ENCODE measurements at places on chromosomes 2 and 18. TPM values are rescaled to one million over a fixed set of nuclear protein-coding genes. Genes with fewer than 3 reads are reported as not detected.

- H3K27ac ChIP-seq, result no peak overlapping the region
- no peak for DNase-seq
- H3K4me3 ChIP-seq, result no peak overlapping the region
Measured at GRCh38 chr2:52369178-52369577, 1337.2 kb upstream of the NRXN1 start.

DNA sequence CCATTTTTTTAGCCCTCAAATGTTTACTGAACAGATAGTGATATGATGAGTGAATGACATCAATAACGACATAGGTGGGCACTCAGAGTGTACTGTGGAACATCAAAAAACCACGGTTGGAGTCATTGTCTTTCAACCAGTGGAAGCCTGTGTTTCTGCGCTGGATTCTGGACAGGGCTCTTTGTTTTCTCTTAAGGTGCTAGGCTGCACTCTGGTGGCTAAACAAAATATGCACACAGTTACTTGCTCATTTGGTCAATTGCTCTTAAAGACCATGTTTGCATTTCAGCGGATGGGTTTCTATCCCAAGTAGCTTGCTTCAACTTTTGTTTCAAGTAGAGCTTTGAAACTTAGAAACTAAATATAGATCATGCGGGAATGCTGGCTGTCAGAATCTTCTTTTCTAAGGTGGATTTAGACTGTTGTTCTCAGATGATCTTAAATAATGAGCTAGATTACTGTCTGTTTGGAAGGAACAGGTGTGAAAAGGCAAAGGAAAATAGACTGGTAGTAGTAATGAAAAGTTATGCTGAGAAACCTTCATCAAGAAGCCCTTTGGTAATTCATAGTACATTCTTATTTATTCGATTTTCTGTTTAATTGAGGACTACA, 48.5 kb upstream of the LYPD6B start:
- peaks cover 7% of the 10 kb centered on the region for H3K36me3 ChIP-seq
- no peak for DNase-seq
- H3K27me3 ChIP-seq, result no peaks in the 10 kb centered on the region
- peaks cover 9% of the 10 kb centered on the region for H3K4me1 ChIP-seq
- H3K27ac ChIP-seq, result no peak overlapping the region

DNA sequence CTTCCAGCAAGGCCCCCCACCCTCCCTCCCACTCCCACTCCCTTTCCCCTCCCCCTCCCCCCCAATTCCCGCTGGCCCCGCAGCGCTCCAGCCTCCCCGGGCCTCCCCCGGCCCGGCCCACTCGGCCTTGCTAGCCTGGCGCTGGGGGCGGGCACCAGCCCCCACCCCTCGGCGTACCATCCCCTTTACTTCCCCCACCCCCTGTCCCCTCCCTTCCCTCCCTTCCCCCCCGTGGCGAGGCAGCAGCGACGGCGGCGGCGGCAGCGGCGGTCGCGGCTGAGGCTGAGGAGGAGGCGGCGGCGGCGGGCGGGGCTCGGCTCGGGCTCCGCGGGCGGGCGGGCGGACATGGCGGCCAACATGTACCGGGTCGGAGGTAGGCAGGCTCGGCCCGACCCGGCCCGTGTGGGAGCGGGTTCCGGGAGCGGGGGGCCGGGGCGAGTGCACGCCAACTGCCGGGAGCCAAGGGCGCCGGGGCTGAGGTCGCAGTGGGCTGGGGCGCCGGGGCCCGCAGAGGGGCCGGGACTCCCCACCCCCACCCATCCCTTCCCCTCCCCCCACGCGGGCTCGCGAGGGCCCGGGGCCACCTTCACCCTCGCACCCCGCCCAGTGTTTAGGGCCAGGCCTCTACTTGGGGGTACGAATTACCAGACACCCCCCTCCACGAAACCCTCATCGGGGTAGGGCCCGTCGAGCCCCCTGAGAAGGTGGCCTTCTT, at the start of gene MTA3:
Gene MTA3 (plus strand): TSS at position 232 of the 715 bp plus-strand sequence. CDS start 114 bp downstream, at position 346.
- peak; percentile 41 for DNase-seq
- H3K27me3 ChIP-seq, result no peaks in the 10 kb centered on the region
- H3K36me3 ChIP-seq, result peaks cover 4% of the 10 kb centered on the region
- H3K27ac ChIP-seq, result peak within 1 kb of the TSS; percentile 94
- peaks cover 18% of the 10 kb centered on the region for H3K4me1 ChIP-seq

DNA sequence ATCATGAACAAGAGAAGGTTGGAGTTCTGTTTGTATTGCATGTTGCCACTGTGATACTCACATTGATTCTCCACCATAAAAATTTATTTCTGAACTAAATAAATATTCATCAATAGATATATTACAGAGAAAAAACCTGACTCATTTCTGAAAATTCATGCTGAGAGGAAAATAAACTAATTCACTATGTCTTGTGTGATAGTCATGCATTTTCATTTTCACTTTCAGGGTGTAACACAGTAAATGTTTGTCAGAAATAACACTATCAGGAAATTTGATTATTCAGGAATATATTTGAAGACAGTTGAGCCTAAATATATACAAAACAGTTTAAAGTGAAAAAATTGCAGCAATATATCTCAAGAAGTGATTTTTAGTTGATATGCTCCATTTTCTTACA, 335.2 kb downstream of the KCNJ3 start:
- H3K4me3 ChIP-seq, result no peak overlapping the region
- H3K4me1 ChIP-seq, result no peaks in the 10 kb centered on the region
- no peaks in the 10 kb centered on the region for H3K36me3 ChIP-seq
- DNase-seq, result no peak

Gene INPP5D
- total RNA-seq, result 163 TPM

Data from T-helper 17 cell (primary cell).